ENCODE measurements at places on chromosomes 16 and 17.

DNA sequence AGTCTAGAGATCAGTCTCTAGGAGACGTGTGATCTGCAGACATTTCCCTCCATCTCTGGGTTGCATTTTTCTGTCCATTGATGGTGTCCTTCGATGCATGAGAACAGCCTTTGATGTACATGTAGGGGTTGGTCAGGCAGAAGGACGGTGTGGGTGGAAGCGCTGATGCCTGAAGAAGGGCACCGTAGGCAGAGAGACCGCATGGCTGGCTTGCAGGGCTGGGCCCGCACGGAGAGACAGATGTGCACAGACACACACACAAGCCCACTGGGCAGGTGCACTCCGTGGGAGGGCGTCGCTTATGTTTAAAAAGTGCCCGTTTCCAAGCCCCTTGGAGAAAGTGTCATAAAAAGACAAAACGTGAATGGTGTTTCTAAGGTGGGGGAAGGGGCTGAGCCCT lies 15.7 kb upstream of the WFIKKN1 start:
- DNase-seq = no peak

DNA sequence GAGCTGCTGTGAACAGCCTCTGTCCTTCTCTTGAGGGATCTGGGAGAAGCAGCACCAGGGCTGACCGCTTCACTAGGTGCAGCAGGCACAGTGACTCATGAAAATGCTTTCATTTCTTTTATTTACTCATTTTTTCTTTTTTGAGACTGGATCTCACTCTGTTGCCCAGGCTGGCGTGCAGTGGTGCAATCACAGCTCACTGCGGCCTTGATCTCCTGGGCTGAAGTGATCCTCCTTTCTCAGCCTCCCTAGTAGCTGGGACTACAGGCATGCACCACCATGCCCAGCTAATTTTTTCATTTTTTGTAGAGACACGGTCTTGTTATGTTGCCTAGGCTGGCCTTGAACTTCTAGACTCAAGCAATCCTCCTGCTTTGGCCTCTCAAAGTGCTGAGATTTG lies 216.8 kb upstream of the EEF2KMT start:
- no peak for DNase-seq

GRCh38 chr17:27486741-27487140 lies 30.5 kb downstream of the KSR1 start:
- DNase-seq = no peak

GRCh38 chr17:34499576-34499975 lies 79.8 kb upstream of the TMEM132E start:
- peak; percentile 16 for DNase-seq

DNA sequence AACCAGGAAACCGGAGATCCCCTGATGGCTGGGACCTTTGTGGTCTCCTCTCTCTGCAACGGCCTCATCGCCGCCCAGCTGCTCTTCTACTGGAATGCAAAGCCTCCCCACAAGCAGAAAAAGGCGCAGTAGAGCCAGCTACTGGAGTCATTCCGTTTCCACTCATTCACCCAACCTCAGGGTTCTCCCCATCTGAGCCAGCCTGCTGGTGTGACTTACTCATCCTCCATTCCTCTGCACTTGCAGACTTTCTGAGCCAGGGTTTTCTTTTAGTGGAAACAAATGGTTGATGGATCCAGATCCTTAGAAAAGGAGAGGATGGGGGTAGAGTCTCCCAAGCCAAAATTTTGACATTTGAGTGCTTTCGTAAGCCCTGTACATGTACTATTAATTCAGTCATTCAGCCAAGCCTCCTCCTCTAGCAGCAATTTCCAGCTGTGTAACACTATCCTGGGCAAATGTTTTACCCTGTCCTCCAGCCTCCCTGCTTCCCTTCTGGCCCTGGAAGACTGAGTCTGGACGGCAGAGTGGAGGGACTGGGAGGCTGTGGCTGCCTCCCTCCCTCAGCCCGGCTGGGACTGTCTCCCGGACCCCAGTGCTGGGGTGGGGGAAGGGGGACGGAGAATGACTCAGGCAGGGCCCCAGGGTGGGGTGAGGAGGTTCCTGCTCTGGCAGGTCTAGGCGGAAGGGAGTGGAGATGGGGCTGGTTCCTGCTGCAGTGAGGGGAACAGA lies 2.3 kb downstream of the SOX15 start:
- DNase-seq = peak; percentile 82
